Karpas-422 (cell line): ENCODE measurements at places on chromosomes 11 and 22.

DNA sequence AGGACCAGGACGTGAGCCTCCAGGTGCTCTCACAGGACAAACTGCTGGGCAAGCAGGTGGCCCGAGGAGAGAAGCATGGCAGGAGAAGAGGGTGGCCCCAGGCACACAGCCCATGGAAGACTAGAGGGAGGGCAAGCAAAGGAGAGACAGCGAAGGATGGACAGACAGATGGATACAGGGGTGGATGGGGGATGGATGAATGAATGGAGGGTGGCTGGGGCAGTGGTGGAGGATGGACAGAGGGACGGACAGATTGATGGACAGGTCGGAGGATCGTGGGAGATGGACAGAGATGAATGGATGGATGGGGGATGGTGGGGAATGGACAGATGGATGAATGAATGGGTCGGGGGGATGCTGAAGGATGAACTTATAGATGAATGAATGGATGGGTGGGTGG is 22.7 kb downstream of the ARVCF start:
- no peak for DNase-seq

DNA sequence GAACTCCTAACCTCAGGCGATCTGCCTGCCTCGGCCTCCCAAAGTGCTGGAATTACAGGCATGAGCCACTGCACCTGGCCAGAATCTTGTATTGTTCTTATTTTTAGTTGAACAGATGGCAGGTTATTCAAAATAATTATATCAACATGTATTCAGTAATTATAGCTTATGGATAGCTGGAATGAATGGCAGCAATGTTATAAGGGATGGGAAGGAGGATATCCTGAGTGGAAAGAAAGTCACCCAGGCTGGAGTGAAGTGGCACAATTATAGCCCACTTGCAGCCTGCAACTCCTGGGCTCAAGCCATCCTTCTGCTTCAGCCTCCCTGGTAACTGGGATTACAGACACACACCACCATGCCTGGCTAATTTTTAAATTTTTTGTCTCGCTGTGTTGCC is 88.1 kb downstream of the MED15 start:
- DNase-seq, result no peak

DNA sequence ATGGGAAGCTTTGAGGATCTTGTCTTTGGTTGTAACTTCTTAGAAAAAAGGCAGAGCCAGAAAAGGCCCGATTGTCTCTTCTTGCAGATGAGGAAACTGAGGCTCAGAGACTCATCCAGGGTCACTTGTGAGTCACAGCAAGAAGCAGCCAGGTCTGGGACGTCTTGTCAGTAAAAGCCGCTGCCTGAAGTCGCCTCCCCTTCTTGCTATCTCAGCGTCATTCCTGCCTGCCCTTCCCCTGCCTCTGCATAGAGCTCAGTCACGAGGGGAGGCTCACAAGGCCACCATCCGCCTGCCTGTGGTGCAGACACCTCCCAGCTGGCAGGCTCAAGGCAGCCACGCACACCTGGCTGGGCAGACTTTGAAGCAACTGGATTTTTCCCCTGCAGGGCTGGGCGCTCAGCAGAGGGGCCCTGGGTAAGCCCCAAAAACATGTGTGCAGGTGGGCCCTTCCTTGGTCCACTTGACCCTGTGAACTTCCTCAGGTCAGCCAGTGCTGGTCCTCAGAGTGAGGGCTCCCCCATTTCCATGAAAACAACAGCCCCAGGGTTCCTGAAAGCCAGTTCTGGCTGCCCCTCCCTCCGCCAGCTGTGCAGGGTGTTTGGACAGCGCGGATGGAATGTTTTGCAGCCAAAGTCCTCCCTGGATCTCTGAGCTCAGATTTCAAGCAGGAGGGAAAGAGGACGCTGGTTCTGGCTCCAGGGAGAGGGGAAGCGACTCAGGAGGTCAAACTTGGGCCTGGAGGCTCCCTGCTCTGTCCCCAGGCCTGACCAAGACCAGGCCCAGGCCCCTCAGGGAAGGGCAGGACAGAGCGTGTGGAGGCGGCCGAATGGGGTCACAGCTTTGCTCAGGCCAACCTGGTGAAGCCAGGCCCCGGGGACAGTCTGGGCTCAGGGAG is 6.0 kb upstream of the RAB3IL1 start:
- DNase-seq, result no peak

DNA sequence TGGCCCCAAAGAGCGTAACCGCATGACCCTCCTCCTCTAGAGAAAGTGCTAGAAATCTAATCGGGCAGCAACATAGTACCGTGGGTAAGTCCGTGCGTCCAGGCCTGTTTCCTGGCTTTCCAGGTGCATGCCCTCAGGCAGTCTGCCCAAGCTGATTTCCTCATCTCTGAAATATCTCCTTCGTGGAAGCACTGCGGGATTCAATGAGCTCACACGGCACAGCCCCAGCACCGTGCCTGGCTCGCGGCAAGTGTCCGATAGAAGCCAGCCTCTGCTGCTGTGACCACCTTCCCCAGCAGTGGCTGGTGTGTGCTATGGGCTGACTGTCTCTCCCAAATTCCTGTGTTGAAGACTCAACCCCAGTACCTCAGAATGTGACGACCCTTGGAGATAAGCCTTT is 20.7 kb downstream of the RPUSD4 start:
- DNase-seq, result no peak

GRCh38 chr11:36421546-36422155 is 88.4 kb downstream of the TRAF6 start:
- DNase-seq, result no peak

- peak; percentile 46 for DNase-seq
Measured at GRCh38 chr11:119691020-119691666, 37.9 kb downstream of the NECTIN1 start.

DNA sequence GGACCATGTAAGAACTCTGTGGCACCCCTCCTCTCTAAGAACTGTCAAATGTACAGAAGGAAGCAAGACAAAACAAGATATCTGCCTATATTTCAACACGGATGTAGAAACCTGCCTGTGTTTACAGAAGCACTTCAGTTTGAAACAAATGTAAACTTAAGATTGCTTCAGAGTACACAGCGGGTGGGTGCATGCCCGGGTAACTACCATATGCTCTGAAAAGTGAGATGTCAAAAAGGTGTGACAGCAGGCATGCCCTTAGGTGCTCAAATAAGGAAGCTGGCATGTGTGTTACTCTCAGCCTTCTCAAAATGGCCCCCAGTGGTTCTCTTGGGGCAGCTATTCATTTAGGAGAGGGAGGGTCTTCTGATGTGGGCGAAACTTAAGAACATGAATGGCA is 5.2 kb downstream of the ACP2 start:
- DNase-seq, result no peak

- DNase-seq, result no peak
Measured at GRCh38 chr11:21072558-21072957, 403.2 kb downstream of the NELL1 start.
